ENCODE measurements at places on chromosomes 16 and 17. TPM values are rescaled to one million over a fixed set of nuclear protein-coding genes. Genes with fewer than 3 reads are reported as not detected.

- no peak for DNase-seq
Measured at GRCh38 chr17:44318077-44318892, 6.3 kb downstream of the SLC25A39 start.

DNA sequence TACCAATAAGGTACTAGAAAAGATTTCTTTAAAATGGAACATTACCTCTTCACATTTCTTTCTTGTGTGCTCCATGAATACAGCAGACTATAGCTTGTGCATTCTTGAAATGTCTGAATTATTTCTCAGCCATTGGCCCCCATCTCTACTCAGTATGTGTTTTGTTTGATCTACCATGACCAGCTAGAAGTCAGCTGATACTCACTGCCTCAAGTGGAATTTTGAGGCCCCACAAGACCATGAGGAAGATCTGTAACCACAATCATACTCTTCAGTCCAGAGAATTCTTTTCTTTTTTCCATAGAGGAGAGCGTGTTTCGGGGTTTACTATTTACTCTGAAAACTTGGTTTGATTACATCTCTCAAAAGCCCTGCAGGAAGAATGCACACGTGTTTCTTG lies 319.1 kb downstream of the TOX3 start:
- DNase-seq: no peak

DNA sequence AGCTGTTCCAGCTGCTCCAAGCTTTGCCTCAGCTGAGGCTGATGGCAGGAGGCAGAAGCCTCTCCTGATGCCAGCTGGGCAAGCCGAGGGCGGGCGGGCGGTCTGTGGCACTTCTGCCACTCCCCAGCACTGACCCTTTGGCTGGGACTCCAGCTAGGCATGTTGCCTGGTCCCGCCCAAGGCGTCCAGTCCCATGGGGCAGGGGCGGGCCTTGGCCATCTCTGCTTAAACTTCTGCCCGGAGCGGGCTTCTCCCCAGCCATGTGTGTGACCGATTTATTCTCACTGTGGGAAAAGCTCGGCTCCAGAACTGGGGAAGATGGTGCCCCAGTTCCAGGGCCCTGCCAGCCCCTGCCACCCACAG lies 349.1 kb downstream of the SEC14L1 start:
- DNase-seq: peak; percentile 73

DNA sequence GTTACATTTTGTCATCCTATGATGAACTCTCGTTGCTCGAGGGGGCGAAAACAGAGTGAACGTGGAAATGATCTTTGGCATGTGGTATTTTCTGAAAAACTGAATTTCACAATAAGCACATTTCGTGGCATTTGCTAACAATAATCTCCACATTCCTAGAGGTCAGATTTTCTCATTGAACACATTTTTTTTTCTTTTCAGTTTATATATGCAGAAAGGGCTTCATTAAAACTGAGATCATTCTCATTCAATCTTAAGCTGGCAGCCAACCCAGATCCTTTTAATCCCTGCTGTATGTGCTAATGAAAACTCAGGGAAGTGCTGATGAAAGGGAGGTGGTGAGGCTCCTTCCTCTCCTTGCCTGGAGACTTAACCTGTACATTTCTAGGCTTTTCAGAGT lies 52.6 kb downstream of the PRKCA start:
- DNase-seq: no peak

The CFAP97D1 gene
- not detected for total RNA-seq

- no peak for DNase-seq
Measured at GRCh38 chr16:922051-922450, 48.7 kb downstream of the LMF1 start.

The SLC5A10 gene
- total RNA-seq: not detected

The ASPA gene
- 0.41 TPM for total RNA-seq

The ABCA3 gene
- total RNA-seq: 36.3 TPM

- no peak for DNase-seq
Measured at GRCh38 chr17:8426802-8427201, 8.9 kb upstream of the NDEL1 start.

DNA sequence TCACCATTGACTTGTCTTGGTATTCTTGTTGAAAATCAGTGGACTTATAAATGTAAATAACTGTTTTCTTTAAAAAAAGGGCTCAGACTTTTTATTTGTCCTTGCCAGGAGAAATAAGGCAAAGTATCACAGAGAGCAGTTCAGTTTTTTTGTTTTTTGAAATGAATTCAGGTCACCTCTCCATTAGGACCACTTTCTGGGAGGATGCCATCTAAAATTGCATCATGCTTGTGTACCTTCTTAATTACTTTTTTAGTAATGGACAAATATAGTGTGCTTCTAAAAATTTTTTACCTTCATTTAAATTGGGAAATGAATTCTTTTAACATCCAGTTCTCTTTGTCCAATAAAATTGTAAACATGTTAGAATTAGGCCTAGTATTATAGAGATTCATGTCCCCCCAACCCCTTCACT lies 210.0 kb downstream of the BCAS3 start:
- DNase-seq: no peak

GRCh38 chr17:17515934-17516930 lies 20.0 kb upstream of the RASD1 start:
- DNase-seq: no peak

- DNase-seq: no peak
Measured at GRCh38 chr17:22516861-22517636, 824.7 kb downstream of the KCNJ18 start.

GRCh38 chr17:66540131-66540781 lies 237.8 kb downstream of the PRKCA start:
- peak; percentile 67 for DNase-seq

- DNase-seq: no peak
Measured at GRCh38 chr17:65564793-65565192, 3.3 kb upstream of the AXIN2 start.

DNA sequence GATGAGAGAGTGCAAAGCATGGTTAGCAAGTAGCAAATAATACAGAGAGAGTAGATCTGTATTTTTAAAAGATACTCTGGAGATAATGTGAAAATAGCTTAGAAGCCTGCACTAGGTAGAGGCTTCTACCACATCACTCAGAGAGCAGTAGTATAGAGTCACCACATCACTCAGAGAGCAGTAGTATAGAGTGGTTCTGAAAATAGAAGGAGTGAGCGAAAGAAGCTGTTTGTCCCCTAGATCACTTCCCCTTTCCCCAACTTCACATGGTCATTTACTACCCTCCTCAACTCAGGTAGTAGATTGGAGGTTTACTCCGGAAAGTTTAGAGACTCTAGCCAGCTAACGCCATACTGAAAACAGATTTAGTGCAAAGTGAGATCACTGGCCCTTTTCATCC lies 17.1 kb downstream of the DGKE start:
- DNase-seq: no peak

- no peak for DNase-seq
Measured at GRCh38 chr17:74592087-74592990, at the start of gene CD300LD. TSS of gene CD300LD (minus strand) at chr17:74592283. CDS start at chr17:74592202, 81 bp downstream.

The KRT25 gene
- total RNA-seq: not detected

DNA sequence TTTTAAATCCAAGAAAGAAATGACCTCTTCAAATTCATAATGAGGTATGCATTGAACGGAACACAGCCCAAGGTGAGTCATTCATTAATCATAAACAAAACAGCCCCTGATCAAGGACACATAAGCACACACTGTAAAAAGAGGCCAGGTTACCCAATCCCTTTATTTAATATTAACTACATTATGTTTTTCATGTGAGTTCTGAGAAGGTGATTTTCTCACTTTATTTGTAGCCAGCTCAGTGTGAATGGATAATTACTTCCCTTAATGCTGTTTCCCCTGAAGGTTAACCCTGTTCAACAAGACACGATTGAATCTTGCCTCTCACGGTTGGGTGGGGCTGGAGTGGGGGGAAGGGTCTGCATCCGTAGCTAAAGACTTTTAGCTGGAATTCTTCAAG lies 257.3 kb upstream of the SALL1 start:
- DNase-seq: no peak

DNA sequence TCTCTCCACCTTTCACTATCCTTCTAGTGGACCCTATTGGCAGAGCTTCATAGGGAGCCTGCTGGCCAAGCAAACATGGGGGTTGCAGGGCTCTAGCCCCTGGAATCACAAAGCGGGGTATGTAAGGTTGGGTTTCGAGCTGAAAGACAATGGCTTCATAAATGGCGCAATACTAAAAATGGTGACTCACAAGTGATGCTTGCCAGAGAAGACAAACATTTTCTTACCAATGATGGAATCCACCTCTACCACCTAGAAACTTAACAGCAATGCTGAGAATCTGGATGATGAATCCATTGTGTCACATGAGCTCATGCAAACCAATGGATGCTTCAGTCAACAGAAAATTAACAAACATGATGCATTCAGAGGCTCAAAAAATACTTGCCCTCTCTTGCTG lies 375.3 kb upstream of the PSMD7 start:
- no peak for DNase-seq

- peak; percentile 57 for DNase-seq
Measured at GRCh38 chr17:1153795-1154546, 25.8 kb downstream of the ABR start.

GRCh38 chr17:76174037-76174436 lies 33.0 kb upstream of the FOXJ1 start:
- DNase-seq: no peak

DNA sequence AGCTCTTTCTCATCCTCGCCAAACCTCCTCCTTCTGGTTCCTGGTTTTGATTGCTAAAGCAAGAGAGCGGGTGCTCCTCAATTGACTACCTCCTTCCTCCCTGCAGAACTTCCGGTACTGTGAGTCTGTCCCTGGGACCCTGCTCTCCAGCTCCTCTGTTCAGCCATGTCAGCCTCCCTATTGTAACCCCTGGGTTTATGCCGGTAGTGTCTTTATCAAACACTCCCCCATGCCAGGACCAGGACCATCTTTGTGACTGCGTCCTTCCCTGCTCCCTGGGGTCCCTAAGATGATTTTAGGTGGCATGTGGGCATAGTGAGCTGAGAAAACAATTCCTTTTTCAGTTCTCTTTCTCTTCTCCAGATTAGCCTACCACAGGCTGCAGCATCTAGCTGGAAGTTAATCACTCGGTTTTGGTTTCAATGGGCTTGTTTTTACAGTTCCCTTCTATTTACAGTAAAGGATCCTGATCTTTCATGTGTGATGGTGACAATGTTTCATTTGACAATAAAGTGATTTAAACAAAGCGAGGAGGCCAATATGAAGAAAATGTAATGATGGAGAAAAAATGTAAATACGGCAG lies 27.7 kb upstream of the IL21R start:
- no peak for DNase-seq

GRCh38 chr16:67393788-67394154 lies 473 bp upstream of the TPPP3 start:
- no peak for DNase-seq

The ABCA6 gene
- 3.7 TPM for total RNA-seq

GRCh38 chr17:28553000-28553505 lies 629 bp upstream of the UNC119 start:
- DNase-seq: no peak

- no peak for DNase-seq
Measured at GRCh38 chr16:10665166-10665565, 29.6 kb downstream of the TEKT5 start.

DNA sequence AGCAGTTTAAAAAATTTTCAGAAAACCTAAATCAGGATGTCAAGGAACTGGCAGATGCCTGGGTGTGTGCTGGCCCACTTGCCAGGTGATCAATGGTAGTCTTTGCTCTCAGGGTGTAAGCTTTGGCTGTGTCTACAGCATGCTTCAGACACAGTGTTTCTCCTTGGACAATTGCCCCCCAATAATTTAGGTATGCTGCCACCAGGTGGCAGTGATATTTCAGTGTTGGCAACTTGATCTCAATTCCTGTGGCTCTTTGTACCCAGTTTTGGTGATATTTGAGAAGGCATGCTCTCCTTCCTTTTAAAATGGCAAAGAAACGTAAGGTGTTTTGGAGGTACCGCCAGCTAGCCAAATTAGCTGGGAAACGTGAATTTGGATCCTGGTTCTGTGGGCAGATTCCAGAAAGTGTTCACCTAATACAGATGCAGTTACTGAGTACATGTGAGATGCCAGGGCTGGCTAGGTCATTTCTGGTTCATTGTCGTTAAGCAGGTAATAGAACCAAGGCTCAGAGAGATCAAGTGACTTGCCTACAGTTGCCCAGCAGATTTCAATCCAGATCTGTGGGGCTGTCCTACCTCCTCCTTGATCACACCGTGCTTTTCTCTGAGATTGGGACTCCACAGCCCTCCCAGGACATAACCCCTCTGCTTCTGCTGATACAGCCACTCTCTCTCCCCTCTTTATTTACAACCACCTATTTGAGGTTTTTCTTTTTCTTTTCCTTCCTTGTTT lies 155.6 kb upstream of the PLCG2 start:
- no peak for DNase-seq

DNA sequence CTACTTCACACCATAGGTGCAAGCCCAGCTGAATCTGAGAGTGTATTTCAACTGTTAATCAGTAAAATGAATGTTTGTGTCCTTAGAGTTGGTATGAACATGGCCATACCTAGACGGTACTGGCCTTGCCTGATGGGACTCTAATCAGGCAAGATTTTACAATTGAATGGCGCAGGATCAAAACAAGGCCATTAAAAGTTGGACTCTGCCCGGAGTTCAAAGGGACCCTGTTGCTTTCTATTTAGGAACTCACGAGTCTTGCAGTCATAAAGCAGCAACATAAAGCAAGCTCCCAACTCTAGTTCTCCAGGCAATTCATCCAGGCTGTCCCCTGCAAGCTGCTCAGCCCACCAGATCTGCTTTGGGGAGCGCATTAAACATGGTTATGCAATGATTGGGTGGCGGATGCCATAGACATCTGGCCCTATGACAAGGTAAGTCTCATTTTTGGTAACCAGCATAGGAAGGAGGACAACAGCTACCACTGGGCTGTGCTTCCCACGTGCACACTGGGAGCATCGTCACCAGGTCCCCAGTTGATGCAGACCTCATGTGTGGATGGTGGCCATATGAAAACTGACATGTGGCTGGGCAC lies 8.8 kb downstream of the TMEM186 start:
- DNase-seq: no peak

The CD79B gene
- total RNA-seq: under 0.01 TPM

DNA sequence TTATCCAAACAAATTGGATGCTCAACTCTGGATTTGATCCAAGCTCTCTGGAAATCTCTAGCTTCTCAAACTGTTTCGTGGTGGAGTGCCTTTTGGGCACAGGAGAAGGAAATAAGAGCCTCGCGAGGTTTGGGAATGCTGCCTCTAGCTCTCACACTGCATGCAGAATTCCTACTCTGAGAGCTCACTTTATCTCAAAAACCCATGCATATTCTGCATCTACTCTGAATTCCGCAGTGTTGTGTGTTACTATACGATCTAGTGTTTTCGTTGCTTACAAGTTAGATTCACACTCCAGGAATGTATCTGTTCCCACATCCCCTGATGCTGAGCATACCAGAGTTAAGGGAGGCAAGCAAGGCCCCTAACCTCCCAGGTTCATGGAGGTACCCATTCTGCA lies 462.7 kb downstream of the WWOX start:
- DNase-seq: no peak

The INTS2 gene
- total RNA-seq: 26.5 TPM

GRCh38 chr17:45413498-45413923 lies 19.2 kb downstream of the ARHGAP27 start:
- DNase-seq: no peak
